ENCODE measurements at places on chromosomes 1 and 21.

DNA sequence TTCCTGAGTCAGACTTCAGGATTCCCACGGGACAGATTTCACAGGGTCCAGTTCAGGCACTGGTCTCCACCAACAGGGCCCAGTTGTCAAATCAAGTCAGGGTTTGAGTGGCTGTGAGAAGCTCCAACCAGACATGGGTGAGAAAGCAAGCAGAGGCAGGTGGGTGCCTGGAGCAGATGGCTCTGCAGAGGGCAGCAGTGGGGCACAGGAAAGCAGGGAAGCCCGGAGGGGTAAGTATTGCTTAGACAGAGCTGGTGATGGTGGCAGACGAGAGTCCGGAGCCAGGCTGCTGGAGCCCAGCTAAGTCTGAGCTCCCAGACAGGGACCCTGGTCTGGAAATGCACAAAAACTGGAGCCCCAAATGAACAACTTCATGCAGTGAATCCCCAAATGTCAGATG, 40.4 kb downstream of the RIMS3 start:
- no peak for DNase-seq

GRCh38 chr1:188499690-188500089, 1670.9 kb downstream of the PLA2G4A start:
- no peak for DNase-seq

DNA sequence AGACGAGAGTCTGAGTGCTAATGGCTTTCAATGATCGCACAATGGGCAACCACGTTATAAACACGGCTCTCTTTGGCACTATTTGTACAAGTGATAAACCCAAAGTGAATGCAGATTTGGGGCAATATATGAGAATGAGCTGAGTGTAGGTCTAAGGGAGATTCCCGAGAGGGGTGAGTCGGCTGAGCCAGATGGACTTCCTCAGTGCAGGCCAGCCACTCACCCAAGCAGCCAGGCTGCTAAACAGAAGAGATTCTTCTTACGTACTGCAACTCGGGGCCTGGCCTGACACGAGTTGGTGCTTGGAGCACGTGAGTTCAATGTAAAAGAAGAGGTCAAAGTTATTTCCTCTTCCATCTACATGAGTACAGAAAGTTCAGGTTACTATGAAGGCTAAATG, 6.2 kb upstream of the MIXL1 start:
- no peak for DNase-seq

- DNase-seq = no peak
Observed at GRCh38 chr1:216183007-216183406, 240.2 kb downstream of the USH2A start.

GRCh38 chr1:60185684-60186083, 112.1 kb upstream of the C1orf87 start:
- no peak for DNase-seq

- DNase-seq = no peak
Observed at GRCh38 chr1:100481303-100481702, 56.6 kb upstream of the GPR88 start.

GRCh38 chr1:98733782-98734112, 72.2 kb downstream of the SNX7 start:
- DNase-seq = no peak

DNA sequence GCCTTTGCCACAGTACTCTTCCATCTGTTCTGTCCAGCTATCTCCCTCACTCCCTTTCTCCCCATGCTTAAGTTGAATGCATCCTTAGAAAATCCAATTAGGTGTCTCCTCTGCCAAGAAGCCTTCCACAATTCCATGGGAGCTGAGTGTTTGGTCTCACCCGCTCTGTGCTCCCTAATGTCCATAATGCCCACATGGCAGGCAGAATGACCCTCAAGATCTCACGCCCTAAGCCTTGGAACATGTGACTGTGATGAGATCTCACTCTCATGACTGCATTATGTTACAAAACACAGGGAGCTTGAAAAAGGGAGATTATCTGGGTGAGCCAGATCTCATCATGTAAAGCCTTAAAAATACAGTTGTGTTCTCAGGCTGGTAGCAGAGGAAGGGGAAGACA, 229.4 kb downstream of the OMA1 start:
- DNase-seq = no peak

DNA sequence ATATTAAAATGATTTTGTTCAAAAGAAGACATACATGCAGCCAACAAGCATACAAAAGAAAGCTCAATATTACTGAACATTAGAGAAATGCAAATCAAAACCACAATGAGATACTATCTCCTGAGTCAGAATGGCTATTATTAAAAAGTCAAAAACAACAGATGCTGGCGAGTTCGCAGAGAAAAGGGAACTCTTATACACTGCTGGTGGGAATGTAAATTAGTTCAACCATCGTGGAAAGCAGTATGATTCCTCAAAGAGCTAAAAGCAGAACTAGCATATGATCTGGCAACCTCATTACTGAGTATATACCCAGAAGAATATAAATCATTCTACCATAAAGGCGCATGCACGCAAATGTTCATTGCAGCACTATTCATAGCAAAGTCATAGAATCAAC, 126.0 kb upstream of the HMCN1 start:
- DNase-seq = peak; percentile 32

GRCh38 chr1:119587341-119587740, 60.7 kb downstream of the ZNF697 start:
- no peak for DNase-seq

DNA sequence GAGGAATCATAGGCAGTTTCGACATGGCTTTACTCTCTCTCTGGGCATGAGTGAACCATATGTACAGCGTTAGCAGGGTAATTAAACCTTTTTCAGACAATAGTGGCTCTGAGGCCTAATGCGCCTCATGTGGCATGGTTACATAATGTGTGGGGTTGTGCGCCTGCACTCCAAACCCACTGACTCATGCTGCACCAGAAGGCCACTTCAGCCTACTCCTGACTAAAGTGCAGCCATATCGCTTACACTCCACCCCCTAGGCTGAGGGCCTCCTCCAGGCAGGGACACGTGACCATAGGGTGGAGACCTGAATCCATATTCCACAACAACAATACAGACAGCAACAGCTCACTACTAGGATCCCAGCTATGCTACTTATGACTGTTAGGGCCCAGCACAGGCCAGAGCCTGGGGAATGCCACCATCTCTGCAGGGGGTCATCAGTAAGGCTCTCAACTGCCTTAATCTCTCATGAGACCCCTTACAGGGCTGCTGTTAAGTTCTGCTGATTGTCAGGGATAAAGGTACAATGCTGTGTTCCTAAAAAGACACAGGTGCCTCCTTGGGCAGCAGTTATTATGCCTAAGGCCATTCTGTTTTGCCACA, 13.4 kb upstream of the ODF2L start:
- no peak for DNase-seq

DNA sequence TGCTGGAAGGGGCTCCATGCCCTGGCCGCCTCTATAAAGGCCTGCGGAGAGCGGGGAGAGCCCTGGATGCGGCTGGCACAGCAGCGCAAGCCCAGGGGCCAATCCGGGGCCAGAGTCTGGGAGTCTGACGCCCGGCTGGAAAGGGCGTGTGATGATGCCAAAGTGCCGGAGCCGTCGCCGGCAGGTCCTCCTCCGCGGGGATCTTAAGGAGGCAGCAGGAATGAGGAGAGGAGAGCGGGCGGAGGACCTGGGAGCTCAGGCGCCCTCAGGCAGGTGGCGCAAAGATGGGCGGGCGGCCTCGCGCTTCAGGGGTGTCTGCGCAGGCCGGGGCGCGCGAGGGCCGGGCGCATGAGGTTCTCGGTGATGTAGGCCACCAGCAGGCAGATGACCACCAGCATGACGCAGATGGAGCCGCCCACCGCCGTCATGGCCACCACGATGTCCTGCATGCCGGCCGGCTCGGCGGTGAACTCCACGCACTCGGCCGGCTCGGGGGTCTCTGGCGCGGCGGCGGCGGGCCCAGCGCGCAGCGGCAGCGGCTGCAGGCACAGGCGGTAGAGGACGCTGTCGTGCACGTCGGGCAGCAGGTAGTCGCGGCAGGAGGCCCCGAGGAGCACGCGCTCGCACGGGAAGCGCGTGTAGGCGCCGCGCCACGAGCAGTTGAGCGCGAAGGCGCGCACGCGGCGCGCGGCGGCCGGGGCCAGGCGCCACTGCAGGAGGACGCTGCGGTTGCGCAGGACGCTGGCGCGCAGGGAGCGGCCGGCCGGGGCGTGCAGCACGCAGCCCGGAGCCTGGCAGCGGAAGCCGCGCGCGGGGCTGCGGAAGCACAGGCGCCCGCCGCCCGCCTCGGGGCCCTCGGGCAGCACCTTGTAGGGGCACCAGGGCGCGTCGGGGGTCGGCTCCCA, 653 bp downstream of the FNDC10 start:
- DNase-seq = peak; percentile 19

DNA sequence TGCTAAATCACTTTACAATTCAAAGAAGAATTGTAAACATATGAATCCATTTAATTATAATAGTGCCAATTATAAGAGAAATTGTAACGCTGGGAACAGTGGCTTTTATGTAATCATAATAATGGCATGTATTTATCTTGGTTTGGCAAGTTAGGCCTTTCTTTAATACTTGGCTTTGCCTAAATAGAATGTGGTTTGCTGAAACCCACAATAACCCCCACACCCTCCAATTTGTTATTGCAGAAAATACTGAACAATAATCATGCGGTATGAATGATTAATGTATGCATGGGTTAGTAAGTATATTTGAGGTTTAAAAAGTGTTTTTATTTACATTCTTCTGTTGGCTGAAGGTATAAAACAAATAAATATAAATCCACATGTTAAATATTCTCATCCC, 138.2 kb downstream of the NFIA start:
- no peak for DNase-seq

DNA sequence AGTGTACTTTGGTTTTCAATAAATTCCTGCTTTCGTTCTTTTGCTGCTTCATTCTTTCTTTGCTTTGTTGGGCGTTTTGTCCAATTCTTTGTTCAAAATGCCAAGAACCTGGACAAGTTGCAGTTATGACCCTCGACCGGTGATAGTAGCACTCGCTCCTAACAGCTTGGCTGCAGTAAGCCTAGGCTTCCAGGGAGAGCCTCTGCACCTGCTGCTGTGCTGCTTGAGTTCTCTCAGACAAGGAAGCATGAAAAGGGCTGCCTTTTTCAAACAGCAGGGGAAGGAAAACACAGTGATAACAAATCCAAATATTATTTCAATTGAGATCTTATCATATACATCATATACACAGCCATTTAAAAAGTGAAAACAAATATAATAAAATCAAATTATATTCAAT, 12.8 kb upstream of the RIPK4 start:
- no peak for DNase-seq

DNA sequence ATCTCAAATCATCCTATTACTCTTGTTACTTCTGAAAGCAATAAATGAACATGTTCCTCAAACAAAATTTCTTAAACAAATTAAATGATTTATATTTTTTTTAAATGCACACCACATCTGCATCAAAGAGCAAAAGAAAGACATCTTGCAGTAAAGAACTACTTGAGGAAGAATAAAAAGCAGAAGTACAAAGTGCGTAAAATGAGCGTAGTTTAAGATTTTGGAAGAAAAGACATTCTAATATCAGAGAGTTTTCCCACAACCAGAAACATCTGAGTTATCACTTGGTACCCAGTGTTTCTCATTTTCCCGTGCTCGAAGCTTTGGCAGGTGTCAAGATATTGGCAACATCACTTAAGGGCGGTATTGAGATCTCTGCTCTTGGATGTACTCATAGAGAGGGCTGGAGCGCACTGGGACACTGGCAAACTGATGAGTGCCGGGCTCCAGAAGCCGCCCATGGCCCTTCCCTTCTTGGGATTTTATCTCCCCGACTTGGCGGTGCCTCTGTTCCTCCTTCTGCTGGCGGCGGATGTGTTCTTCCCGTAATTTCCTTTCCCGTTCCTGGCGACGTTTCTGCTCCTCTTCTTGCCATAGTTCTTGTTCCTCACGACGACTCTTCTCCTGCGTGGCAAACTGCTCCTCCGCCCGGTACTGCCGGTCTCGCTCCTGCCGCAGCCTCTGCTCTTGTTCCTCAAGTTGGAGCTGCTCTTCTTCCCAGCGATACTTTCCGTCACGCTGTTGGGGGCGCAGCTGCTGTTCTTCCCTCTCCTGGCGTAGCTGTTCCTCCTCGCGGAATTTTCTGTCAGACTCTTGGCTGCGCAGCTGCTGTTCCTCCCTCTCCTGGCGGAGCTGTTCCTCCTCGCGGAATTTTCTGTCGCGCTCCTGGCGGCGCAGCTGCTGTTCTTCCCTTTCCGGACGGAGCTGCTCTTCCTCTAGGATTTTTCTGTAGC, 7.9 kb downstream of the TCHH start:
- DNase-seq = peak; percentile 21

- no peak for DNase-seq
Observed at GRCh38 chr1:153293480-153293775, 19.3 kb downstream of the PGLYRP3 start.

GRCh38 chr1:227782226-227782625, 33.2 kb upstream of the PRSS38 start:
- no peak for DNase-seq

- DNase-seq = no peak
Observed at GRCh38 chr1:94637121-94637520, 95.6 kb upstream of the F3 start.

DNA sequence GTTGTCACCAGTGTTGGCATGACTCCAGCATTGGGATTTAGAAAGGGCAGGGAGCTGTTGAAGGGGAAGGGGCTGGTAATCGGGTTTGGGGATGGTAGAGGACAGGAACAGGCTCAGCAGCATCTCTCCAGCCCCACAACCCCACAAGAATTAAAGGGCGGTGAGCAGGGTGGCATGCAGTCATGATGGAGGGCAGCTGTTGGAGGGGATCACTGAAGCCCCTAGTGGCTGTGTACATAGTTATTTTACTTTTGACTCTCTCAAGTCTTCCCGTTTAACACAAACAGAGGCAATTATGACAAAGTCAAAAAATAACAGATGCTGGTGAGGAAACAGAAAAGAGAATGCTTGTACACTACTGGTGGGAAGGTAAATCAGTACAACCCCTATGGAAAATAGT, 213.8 kb downstream of the URB2 start:
- no peak for DNase-seq

DNA sequence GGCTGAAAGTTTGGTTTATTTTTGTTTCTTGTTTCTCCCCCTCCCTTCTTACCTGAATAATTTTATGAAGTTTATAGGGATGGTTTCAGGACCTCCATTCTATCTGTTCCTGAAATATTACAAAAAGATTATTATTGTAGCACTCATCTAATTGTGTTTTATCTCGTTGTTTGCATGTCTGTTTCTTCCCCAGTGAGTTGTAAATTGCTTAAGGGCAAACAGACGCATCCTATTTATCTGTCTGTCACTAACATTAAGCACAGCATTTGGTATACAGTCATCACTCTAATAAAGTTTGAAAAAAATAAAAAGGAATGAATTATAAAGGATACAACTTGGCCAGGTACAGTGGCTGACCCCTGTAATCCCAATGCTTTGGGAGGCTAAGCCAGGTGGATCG, 123.5 kb downstream of the LRRC7 start:
- DNase-seq = no peak

Data from inflammatory macrophage treated with lipopolysaccharide for 1 hour (primary cell).